Cerebellar nuclear complex (tissue), 1 donor: ENCODE measurements at places on chromosomes 3 and 15.

DNA sequence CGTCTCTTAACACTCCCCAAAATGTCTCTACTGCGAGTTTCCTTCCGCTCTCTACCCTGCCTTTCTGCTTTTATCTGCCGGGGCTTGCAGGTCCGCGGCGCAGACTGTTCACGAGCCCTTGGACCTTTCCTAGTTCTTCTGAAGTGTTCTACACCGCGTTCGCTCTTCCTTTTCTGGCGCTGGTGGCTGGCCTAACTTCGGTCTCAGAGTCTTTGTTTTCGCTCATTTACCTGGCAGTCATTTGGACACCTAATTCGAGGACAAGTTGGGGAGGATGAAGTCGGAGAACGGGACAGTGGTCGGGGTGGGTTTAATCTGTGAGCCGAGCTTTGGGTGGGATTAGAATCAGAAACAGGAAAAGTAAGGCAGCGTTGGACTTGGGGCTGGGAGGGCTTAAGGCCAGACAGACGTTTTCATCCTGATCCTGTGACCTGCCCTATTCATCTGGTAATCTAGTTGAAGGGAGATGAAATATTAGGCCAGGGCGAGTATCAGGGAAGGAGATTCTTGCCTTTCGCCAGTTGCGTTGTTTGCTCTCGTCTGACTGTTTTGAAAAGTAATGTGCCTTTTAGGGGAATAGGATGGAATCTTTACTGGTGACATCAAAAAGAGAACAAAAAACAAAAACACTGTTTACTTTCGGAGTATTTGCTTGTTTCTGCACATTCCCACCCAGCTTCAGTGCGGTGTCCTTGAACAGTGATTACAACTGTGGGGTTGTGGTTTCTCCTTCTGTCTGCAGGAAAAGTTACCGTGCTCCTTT, 1.8 kb downstream of the DIPK2A start:
- DNase-seq, result peak; percentile 11

GRCh38 chr3:4751029-4751501, 228.2 kb upstream of the BHLHE40 start:
- DNase-seq, result no peak

GRCh38 chr3:39013289-39013688, 38.5 kb downstream of the SCN11A start:
- no peak for DNase-seq

DNA sequence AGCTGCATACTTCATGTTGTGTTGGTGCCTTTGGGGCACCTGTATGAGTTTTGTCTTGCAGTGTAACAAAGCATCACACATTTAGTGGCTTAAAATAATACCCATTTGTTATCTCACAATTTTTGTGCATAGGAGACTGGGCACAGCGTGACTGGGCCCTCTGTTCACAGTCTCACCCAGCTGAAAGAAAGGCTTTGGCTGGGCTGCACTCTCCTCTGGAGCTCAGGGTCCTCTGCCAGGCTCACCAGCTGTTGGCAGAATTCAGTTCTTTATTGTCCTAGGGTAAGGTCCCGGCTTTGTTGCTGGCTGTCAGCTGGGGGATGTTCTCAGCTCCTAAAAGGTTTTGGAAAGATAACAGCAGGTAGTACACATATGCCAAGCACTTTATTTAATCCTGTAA, 263.3 kb downstream of the CLSTN2 start:
- no peak for DNase-seq

- no peak for DNase-seq
Measured at GRCh38 chr3:116040152-116040551, 405.1 kb downstream of the LSAMP start.

- DNase-seq, result no peak
Measured at GRCh38 chr15:57708047-57708446, 1.5 kb downstream of the POLR2M start.

GRCh38 chr3:79187426-79187825, 580.4 kb downstream of the ROBO1 start:
- DNase-seq, result no peak

DNA sequence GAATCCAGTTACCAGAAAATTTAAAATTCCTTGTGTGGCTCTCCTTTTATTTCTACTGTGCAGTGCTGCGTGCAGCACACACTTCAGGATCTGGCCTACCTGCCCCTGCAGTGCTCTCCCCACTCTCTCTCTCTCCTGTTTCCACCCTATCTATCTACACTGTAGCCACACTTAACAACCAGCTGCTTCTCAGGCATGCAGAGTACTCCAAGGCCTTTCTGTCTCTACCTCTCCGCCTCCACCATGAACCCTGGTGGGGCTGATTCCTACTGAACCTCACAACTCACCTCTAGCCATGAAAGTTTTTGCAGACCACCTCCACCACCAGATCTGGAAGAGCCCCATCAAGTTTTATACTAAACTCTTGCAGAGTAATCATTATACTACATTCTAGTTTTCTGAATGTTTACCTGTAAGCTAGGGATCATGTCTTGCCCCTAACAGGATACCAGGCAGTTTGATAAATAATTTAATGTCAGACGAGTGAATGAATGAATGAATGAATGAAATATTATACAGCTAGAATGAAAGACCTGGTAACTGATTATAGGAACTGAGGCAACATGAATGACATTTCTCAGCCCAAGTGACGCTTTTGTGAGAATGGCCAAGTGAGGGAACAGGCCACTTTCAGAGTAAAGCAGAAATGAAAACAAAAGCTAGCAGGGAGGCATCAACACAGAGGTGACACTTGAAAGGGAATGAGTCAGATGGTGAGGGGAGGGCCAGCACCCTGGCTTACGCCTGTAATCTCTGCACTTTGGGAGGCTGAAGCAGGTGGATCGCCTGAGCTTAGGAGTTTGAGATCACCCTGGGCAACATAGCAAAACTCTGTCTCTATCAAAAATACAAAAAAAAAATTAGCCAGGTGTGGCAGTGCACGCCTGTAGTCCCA, 363.5 kb downstream of the FOXP1 start:
- DNase-seq, result no peak

- DNase-seq, result no peak
Measured at GRCh38 chr3:85516146-85516545, 557.4 kb downstream of the CADM2 start.

DNA sequence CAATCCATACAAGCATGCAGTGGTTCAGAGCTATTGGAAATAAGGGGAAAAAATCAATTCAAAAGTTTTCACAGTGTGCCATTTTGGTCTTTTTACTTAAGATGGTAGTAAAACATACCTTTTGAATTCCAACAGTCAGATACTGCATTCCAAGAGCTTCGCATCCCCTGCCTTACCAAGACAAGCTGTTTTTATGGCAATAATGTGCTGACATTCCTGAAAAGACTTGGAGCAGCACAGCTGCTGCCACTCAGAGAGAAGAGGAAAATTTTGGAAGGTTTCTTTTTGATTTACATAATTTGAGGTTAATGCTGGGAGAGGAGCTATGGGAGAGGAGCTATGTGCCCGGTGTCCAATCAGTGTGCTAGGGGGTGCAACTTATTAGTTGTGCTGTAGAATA, 148.3 kb downstream of the FEZF2 start:
- DNase-seq, result no peak

- no peak for DNase-seq
Measured at GRCh38 chr3:17678116-17678741, 64.2 kb downstream of the TBC1D5 start.

GRCh38 chr3:169764312-169764881, 463 bp downstream of the TERC start:
- peak; percentile 40 for DNase-seq

DNA sequence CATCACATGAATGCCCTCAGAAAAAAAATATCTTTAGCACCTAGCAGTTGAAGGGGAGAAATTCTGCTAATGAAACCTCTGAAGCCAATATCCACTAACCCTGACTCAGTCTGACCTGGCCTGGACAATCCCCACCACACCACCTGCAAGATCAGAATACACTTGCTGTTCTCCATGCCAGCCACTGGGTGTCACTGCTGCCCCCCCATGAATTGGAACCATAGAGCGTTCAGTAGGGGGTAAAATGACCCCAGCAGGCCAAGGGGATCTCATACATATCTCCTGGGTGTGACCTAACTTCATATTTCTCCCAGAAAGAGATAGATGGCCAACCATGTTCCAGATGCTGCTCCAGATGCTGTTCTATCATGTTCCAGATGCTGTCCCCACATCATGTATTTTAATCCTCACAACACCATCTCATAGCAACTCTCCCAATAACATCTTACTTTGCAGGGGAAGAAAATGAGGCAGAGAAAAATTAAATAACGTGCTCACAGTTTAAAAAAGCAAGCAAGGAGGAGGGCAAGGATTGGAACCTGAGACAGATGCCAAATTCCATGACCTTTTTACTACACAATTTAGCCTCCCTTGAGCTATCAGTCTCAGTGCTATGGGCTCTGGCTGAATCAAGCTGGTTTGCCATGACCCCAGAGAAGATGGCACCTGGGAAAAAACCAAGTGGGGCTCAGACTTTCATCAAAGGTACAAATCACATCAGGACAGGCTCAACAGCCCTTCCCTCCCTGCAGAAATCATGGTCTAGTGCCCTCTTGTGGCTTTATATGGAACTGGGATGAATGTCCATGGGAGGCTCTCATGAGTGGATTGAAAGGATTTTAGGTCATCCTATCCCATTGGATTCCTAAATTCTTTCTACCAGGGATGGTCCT, 12.4 kb downstream of the NTRK3 start:
- no peak for DNase-seq

DNA sequence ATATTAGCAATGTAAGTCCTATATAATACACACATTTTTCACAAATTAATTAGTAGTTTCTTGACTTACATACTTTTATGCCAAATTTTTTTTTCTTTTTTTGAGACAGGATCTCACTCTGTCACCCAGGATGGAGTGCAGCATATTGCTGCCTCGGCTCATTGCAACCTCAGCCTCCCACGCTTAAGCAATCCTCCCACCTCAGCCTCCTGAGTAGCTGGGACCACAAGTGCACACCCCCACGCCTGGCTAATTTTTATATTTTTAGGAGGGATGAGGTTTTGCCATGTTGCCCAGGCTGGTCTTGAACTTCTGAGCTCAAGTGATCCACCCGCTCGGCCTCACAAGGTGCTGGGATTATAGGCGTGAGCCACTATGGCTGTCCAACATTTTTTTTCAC, 54.6 kb downstream of the RNF111 start:
- DNase-seq, result no peak

DNA sequence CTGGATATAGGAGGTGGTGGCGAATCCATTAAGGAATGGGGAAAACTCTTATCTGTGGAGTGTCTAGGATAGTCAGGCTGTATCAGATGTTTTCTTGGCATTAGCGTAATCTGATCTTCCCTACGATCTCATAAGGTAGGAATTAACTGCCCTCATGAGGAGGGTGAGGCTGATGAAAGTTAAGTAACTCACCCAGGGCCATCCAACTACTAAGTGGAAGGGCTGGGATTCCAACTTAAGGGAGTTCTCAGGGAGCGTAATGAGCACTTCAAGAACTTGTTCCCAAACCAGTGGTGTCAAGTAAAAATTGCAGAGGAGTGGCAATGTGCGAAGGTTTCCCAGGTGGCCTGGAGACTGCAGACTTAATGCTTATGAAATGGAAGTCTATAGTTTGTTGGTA, 55.9 kb upstream of the OSBPL11 start:
- DNase-seq, result no peak

- no peak for DNase-seq
Measured at GRCh38 chr3:30620402-30621360, 14.3 kb downstream of the TGFBR2 start.

DNA sequence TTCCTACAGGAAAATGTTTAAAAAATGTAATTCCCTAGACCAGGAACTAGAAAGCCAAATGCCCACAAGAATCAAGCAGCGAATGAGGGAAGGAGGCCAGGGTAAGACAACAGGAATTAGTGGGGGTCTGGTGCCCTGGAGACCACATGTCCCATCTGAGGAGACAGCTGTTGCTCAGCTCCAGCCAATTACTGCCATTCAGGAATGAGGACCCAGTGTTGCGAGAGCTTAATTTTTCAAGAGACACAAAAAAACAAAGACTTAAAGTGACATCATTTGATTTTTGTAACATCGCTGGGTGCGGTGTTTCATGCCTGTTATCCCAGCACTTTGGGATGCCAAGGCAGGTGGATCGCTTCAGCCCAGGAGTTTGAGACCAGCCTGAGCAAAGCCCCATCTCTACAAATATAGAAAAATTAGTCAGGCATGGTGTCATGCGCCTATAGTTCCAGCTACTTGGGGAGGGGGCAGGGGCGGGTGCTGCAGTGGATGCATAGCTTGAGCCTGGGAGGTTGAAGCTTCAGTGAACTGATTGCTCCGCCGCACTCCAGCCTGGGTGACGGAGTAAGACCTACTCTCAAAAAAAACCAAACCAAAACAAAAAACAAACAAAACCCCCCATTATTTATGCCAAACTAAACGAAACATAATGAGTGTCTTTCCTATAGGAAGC, 52.8 kb upstream of the LRIG1 start:
- no peak for DNase-seq

DNA sequence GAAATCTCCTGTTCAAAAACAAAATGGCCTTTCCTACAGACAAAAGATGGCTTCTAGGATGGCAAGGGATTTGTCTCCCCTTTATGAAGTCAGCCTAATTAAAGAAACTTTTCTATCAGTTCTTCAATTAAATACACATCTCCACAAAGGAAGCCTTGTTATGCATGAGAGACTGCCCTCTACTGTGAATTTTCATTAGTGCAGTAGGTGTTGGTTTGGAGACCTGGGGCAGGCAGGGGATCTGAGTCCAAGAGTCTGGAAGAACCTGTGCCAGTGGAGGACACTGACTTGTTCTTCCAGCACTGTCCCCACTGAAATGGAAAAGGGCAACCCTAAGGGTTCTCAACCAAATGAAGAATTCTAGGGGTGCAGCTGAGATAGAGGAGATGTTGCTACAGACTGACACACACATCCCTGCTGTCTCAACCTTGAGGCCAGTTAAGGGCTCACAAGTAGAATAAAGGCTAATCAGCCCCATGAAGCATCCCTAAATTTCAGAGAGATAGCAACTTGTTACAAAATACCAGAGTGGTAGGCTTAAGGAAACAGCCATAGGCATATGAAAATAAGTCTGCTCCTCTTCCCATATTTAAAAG, 174.0 kb upstream of the PRICKLE2 start:
- no peak for DNase-seq

DNA sequence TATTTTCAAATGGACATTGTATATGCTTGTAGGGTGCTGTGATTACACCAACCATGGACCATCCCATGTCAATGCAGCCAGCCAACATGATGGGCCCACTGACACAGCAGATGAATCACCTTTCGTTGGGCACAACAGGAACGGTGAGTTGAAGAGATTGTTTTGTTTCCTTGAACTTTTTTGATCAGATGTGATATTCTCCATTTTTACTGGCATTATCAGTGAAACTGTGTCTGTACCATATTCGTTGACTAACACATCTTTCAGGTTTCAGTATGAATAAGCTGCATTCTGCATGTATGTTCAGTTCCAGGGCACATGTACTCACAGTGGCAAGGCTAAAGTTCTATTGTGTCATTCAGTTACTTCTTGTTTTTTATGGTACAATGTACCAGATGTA, 655.2 kb downstream of the RBMS3 start:
- no peak for DNase-seq

DNA sequence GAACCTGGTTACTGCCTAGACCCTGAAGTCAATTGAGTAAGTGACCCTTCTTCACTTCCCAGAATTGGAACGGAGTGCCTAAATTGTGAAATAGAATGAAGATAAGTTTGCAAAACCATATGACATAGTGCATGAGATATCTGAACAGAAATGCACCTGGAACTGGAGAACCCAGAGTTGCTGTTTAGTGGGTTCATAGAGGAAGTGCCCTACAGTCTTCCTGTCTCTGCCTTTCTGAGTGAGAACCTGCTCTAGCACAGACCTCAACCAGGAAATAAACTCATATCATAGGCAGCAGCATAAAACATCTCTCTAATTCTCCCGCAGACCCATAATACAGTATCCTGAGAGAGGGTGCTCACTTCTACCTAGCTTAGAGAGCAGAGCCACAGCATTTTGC, 82.9 kb downstream of the EOMES start:
- DNase-seq, result no peak
